AG09309 (cell line): ENCODE measurements at places on chromosomes 6 and 20.

GRCh38 chr6:90729057-90729456 lies 142.2 kb upstream of the MAP3K7 start:
- DNase-seq, result no peak

DNA sequence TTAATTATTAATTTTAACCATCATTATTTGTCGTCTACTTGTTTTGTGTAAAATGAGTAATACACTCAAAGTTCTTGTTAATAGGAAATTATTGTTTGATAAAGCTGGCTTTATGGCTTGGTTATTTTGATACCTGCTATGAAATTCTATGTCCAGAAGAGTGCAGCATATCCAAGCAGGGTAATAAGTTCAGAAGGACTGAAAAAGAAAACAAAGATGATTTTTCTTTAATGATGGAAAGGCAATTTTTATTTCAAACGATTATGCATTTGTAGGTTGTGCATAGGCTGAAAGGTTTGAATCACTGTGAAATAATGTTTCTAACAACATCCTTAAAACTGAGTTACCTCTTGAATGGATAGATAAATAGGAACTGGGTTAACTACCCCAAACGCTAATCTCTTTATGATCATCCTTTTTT lies 1.4 kb upstream of the MAN1A1 start:
- peak; percentile 17 for DNase-seq

GRCh38 chr6:146787876-146788508 lies 189.2 kb downstream of the ADGB start:
- DNase-seq, result no peak

DNA sequence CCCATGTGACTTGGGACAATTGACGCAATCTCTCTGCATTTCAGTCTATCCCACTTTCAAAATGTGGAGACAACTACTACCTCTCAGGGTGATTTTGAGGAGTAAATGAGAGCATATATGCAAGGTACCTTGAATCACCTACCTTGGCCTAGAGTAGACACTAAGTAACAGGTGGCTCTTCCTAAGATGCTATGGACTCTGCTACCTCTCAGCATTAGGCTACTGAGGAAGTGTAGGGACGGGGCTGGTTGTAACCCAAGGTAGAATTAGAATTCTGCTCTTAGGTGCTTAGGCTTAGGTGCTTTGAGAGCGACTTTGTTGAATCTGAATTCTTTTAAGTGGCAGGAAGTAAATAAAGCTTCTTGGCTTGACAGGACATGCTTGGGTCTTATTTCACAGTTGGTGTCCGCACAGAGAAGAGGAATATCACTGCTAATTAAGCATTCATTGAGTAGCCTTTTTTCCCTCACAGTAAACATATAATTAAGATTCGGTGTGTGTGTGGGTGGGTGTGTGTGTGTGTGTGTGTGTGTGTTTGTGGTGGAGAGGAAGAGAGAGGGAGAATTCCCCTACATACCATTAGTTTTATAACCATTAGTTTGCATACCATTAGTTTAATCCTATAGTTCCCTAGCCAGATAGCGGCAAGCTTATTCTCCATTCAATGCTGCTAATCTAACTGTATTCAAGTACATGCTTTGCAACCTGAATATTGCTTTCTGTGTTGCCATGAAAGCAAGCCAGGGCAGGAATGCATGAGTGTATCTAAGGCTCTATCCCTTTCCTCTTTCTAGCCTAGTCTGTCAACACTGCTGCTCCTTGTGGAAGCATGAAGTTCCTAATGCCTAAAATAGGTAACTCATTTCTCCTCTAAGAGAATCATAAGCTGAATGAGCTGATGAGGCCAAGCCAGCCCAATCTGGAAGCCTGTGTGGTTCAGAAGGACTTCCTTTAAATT lies 112.5 kb downstream of the IPCEF1 start:
- no peak for DNase-seq

- DNase-seq, result no peak
Measured at GRCh38 chr6:47663462-47664216, 34.7 kb upstream of the ADGRF4 start.

GRCh38 chr6:122717350-122717749 lies 62.2 kb upstream of the FABP7 start:
- no peak for DNase-seq
